ENCODE measurements at places on chromosomes 2 and 18.

DNA sequence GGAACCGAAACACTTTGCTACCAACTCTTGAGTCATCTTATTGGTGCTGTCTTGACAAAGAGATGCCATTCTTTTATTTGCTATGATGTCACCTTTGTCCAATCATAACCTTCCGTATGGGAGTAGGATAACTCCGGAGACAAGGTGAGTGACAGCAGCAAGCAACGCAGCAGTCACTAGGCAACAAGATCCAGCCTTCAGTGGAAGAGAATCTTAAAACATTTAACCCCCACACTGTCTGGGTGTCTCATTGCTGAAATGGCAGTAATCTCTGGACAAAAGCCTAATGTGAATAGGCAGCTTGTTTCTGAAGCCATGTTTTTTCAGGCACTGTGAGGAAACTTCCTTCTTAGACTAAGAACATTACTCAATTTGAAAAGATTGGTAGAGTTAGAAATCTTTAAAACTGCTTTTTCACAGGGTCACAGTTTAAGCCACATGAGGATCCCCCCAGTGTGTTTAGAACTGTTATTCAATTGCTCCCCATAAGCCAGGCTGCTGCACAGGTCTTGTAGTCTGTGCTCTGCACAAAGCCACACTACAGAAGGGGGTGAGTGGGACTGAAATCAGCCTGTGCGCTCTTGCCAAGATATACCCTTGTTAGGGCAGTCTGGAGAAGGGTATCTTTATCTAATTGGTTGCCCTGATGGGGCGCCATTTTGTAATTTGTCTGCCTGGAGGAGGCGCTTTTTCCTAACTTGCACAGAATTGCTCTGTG is 131.5 kb upstream of the STON1 start:
- ATAC-seq = no peak

- no peak for ATAC-seq
Measured at GRCh38 chr18:25186871-25187270, 165.1 kb downstream of the ZNF521 start.

GRCh38 chr2:222311978-222312738 is 13.4 kb upstream of the PAX3 start:
- ATAC-seq = no peak

DNA sequence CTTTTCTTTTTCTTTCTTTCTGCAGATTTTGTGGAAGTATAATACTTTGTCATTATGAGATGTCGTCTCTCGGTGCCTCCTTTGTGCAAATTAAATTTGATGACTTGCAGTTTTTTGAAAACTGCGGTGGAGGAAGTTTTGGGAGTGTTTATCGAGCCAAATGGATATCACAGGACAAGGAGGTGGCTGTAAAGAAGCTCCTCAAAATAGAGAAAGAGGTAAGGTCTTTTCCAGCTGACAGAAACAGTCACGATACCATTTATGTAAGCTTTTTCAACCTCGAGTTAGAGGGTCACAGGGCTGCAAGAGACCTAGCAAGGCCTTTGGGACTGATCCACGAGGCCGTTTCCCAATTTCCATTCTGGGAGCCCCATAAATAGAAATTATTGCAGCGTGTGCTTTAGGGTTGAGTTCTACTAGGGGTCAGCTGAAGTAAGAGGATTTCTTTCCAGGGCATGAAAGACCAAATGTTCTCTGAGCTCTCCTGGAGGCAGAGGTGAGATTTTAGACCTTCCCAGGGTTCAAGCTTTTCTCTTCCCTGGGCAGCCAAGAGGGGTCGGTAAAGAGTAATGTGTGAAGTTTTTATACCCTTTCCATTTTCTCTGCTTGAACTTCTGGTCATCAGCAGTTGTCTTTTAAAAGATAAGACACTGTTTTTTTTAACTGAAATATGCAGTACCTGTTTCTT is 15.5 kb downstream of the MAP3K20 start:
- ATAC-seq = no peak

- peak; percentile 38 for ATAC-seq
Measured at GRCh38 chr2:10297959-10298531, 4.7 kb upstream of the HPCAL1 start.

DNA sequence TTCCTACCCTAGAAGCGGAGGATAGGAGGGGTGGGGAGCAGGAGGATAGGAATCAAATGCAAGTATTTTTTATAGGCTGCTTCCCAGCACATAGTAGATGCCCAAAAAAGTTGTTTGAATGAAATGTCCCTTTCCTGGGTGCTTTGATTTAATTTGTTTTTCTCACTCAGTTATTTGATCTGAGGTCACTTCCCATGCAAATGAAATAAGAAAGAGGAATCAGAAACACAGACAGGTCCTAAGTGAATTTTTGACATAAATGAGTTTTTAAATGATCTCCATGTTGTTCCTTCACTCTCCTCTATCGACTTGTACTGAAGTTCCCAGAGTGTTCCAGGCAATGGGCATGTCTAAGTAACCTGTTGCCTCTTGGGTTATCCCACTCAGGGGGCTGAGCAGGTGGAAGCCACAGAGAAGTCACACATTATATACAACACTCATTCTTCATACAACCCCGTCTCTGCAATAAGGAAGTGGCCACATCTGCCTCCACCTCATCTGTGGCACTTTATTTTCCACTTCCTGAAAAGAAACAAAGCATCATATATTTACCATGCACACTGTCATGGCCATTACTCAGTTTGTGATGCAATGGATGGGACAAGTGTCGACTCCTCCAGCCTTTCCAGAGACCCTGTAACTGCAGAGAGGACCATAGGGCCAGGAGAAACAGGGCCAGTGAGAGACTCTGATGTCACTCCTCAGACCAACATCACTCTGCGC is 81.9 kb upstream of the ZNF397 start:
- peak; percentile 73 for ATAC-seq

GRCh38 chr18:74748809-74749208 is 151.1 kb downstream of the ZNF407 start:
- ATAC-seq = no peak

DNA sequence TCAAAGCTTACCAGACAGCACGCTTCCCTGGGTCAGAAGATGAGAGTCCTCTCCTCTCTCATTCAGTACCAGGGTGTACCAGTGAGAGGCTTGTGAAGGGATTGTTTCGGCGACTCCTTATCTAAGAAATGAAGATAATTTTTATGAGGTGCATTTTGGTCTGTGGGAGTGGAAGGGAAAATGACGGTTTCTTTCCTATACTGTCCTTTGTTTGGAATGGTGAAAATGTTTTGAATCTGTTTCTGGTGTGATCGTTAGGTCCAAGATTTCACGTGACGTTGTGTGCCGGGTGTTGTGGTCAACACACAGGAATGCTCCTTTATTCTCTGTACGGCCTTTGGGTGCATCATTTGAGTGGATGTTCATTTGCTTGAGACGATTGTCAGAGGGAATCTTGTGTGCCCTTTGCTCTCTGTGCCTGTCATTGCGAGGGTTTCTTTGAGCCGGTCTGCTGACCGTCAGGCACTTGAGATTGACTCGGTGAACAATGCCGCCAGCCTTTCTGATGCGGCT is 183.5 kb downstream of the AGAP1 start:
- ATAC-seq = no peak

- ATAC-seq = no peak
Measured at GRCh38 chr2:160227293-160227915, 27.3 kb upstream of the ITGB6 start.

DNA sequence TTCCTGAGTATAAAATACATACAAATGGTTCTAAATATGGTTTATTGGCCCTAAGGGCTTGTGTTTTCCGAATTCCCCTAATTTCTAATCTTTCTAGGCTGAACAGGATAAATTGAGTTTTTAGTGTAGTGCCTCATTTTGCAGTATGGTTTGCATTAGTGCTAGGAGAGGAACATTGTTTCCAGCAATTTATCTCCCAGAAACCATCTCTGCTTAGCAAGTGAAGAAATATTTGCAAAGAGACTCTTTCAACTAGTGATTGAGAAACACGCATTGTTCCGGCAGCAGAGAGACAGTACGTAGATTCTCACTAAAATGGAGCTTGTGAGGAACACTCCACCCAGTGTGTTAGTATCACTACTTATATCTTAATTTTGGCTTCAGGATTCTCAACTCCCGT is 177.8 kb upstream of the EPAS1 start:
- ATAC-seq = no peak
